Iris pigment epithelial cell (primary cell): ENCODE measurements at places on chromosomes 4 and X.
A peak's percentile ranks its signal among the peaks of the same experiment; 100 is the strongest.

DNA sequence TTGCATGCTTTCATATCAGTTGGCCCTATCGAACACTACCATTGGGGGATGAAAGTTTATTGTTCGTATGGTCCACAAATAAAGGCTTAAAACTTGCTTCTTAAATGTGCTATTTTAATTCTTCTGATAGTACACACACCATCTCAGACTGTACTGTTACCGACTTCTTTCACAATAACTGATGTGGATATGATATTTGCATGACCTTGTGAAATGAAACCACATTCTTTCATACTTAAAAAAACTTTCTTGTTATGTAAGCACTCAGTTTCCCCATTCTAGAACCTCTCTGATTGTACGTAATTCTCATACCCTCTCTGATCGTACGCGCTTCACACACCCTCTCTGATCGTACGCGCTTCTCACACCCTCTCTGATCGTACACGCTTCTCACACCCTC is 12.0 kb upstream of the WDR19 start:
- DNase-seq: no peak

- DNase-seq: peak; percentile 67
Measured at GRCh38 chrX:115531818-115532403, 29.1 kb upstream of the PLS3 start.

DNA sequence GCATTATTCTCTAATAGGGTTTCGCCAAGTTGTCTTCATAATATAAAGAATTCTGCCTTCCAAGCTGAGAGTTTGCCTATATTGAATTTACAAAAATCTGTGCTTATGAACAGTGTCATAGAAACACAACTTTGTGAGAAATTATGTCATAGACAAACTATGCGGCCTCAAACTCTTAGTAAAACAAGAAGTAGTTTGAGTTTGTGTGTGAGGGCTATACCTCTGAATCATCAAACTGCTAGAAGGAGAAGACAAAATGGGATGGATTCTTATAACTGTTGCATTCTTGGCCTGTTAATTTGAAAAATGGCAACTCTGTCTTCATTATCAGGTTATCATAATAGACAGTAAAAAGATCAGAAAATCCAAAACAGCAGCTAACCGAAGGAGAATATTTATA is 46.1 kb upstream of the NAP1L5 start:
- peak; percentile 93 for DNase-seq

- no peak for DNase-seq
Measured at GRCh38 chrX:46036508-46036907, 508.7 kb downstream of the ZNF674 start.

DNA sequence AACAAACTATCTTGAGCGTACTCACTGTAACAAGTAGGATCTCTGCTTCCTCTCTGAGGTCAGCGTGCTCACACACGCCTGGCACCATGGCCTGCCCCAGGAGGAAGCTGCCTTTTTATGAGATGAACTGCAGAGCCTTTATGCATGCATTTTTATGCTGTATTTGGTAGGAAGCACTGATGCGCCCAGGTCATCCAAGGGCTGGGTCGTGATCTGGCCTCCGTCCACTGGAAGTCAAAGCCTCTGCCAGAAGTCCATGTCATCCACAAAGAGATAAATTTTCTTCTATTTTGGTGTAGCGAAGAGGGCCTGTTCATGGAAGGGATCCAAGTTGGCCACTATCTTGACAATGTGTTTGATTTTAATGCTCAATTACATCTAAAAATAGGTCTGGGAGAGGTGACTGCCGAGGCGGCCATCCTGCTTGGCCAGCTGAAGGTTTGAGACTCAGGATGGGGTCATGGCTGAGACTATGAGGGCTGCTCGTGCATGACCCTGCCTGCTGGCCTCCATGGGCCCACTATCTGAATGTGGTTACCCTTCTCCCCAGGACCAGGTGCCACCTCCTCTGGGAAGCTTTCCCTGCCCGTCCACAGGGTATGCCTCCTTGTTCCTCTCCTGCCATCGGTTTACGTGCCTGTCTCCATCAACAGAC is 50.3 kb downstream of the HTRA3 start:
- DNase-seq: no peak

GRCh38 chr4:169048868-169049414 is 38.9 kb upstream of the CBR4 start:
- DNase-seq: no peak

DNA sequence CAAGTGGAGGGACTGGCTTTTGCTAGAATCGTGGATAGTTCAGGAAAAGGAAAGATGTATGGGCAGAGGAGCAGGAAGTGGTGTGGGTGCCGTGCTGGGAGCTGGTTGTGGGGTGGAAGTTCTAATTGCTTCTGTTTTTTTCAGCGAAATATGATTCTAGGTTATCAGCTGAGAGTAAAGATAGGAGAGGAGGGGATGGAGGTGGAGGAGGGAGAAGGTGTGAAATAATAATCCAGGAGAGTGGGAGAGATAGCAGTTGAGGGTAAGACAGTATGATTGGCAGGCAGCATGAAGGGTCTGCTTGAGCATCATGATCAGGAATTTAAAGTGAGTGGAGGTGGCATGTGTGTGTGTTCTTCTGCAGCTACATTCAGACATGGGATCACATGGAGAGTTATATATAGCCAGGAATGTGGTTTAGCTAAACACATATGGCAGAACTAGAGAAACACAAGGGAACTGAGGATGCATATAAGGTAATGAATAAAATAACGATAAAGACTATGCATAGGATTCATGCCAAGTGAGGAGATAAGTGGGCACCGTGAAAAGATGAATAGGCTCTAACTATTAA is 133.7 kb downstream of the ANK2 start:
- DNase-seq: no peak

DNA sequence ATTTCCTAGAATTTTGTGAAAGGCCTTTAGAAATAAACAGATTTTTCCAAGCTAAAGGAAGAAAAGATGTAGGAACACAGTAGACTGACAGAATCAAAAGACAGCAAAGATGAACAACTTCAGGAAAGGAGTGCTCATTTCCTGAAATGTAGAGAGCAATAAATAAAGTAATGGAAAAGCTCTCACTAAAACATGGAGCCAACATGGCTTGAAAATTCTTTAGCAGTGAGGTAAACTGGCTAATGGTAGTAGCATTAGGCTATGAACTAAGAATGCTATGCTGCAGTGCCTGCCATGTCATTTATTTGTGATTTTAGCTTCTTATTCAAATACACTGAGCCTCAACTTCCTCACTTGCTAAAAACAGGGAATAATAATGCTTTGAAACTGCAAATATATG is 108.7 kb downstream of the IQCM start:
- DNase-seq: peak; percentile 50
